ENCODE measurements at places on chromosomes 3 and 15.

DNA sequence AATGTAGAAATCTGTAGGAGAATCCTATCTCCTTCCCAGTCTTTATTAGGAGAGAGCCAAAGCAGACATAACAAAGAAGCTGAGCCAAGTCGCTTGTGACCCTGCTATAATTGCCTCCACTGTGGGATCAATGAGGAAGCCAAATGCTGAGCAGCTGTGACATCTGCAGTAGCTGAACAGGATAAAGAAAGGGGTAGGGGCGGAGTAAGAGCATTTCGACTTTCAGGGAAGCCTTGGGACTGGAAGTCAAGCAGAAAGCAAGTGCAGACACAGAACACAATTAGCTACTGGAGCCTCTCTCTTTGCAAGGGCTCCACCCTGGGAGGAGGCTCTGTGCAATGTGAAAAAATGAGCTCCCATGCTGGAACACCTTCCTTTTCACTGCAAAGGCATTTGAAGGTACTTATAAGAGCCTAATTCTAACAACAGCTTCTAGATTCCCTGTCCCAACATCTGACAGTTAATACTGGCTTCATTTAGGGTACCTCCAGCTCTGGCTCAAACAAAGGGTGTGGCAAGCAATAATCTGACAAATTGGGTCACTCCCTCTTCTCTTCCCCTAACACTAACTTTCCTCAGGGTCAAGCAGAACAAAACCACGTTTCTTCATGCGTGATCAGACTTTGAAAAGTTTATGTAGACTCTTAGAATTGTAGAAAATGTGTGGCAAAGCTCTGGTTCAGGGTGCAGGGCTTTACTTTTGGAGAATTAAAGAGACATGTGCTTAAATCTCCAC, 166.4 kb downstream of the CADPS start:
- no peak for DNase-seq

DNA sequence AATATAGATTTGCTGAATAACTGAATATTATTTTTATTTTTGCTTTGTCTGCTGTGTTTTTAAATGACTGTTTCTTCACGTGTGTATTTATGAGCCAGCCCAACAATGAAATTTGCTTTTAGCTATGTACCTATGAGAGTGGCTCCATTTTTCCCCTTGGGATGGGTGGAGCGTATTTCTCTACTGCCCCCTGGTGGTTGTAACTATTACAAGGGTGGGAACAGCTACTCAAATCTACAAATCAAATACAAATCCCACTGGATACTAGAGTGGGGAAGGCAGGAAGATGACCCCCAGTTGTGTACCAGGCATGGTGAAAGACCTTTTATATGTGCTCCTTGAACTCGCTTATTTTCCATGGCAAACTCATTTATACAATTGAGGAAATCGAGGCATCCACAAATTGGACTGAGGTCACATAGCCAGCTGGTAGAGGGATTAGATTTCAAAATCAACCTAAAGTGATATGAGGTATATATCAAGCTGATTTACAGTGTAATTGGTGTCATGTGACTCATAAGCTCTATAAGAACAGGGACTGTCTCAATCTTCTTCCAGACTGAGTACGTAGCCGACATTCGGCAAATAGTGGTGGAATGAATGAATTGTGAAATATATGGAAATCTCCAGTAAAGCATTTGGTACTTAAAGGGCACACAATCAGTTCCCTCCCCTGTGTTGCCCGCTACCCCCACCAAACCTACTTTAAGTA, 69.5 kb upstream of the VEPH1 start:
- DNase-seq, result peak; percentile 41

DNA sequence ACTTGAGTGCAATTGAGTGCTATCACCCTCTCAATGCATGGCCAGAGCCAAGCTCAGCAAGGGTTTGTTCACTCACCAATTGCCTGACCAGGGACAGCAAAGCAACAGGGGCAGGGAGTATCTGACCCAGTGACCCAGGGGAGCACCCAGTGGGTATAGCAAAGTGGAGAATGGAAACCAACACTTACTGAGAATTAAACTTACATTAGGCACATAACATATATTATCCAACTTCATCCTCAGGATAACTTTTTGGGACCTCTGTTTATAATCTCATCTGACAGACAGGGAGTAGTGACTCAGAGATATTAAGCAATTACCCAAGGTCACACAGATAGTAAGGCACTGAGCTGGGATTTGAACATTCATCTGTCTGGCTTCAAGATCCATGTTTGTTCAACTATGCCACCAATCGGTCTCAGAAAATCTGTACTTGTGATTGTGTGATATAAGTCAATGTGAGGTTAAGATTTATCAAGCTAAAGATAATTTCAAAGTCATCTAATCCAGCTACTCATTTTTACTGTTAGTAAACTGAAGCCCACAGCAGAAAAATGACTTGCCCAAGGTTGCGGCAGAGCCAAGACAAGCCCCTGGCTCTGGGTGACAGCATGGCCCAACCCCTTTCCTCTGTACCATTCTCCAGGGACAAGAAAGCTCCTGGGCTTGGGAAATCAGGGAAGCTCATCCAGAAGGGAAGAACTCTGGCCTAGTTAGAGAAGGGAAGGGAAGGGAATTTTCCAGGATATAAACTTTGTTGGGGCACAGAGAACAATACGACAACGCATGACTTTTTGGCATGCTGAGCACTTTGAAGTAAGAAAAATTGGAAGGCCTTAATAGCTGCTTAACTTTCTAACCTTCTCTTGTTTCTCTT, 138.0 kb upstream of the SMAD3 start:
- DNase-seq, result no peak

DNA sequence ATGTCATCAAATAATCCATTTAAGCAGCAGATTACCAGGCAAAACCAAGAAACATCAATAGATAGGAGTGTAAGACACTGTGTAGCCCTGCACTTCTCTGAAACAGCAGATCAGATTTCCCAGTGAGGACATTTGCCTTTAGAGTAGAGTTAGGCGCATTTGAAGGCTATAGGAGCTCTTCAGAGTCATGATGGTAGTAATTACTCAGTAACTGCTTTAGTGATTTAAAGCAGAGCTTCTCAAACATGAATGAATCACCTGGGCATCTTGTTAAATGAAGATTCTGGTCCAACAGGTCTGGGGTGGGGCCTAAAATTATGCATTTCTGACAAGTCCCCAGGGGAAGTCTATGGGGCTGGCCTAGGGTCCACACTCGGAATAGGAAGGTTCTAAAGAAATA, 36.9 kb downstream of the THRB start:
- DNase-seq, result no peak

All from iPS DF 6.9 (cell line).